Hematopoietic multipotent progenitor cell treated with erythropoietin and hydrocortisone succinate and interleukin-3 and kit ligand, for 15 days (in vitro differentiated cells): ENCODE measurements at places on chromosomes 2 and 18.
A peak's percentile ranks its signal among the peaks of the same experiment; 100 is the strongest.

DNA sequence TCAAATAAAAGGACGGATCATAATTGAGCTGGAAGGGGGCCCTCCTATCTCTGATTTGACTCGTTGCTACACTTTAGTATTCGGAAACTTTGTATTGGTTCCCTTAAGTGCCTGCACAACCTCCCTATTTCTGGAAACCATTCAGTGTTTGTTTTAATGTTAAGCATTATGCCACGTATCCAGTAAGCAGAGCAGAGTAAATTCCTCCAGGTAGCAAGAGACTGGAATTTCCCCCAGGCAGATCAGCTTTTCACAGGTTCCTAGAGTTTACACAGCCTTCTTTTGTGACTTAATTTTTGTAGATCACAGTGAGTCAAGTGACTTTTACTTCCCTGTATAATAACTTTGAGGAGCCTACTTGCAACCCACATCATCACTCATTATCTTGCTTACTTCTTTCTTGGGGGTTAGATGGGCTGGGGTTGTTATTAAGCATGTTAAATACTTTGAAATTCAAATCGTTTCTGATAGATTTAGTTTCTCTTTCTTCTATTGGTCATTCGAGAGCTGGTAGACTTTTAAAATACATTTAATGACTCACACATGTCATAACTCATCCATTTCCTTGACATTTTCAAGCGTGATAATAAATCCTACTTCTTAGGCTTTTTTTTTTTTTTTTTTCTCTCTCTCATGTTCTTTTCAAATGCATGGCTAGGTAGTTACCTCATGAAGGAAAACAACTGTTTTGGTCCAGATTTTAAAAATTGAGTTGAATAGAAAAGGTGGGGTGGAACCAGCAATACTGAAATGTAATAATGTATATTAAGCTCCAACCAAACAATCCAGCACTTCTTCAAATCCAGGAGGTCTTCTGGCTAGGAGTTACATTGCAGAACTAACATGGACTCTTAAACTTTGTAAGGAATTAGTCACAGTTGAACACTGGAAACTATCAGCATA is 219.3 kb downstream of the NEDD4L start:
- DNase-seq: no peak

DNA sequence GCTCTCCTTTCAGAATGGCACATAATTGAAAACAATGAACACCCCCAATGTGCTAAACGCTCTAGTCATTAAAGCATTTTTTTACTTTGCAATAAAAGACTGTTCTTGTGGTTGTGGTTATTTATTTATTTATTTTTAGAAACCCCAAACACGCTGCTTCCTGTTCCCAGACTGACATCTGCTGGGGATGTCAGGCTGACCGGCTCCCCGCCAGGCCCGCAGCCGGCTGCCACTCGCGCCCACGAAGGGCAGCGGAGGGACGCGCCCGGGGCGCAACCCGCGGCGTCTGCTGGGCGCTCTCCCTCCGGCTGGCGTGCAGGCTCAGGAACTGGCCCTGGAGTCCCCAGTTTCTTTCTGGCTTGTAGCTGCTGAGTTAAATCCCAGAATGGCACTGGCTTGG is 83.1 kb upstream of the SP3 start:
- DNase-seq: no peak

DNA sequence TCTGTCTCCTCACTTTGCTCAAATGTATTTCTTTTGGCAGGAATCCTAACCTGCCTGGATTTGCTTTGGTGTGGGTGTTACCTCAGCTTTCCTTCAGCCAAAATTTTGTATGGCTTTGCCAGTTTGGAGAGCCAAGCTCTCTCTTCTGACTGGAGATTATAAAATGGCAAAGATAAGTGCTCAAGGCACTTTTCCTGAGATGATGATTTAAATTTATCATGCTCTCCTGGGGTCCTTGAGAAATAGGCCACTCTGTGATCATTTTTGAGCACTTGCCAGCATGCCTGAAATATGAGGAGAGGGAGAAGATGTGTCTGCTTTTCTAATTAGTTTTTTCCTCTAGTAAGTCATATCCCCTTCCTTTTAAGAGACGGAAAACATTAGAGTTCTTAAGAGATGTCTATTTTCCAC is 683.0 kb downstream of the SLC4A3 start:
- DNase-seq: no peak

DNA sequence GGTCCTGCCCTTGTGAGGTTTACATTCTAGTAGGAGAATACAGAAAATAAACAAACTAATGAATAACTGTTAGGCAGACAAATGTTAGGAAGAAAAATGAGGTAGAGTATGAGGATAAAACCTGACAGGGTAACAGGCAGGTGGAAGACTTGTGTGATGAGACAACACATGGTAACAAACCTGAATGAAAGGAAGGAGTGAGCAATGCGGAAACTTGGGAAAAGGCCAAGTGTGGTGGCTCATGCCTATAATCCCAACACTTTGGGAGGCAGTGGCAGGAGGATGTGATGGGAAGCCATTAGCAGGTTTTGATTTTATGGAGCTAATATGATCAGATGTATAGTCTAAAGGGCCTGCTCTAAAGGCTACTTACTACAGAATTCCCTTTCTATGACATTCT is 74.2 kb downstream of the INO80D start:
- no peak for DNase-seq

- DNase-seq: no peak
Measured at GRCh38 chr2:226497146-226497909, 302.3 kb downstream of the IRS1 start.

GRCh38 chr2:121375621-121376159 is 90.7 kb upstream of the TFCP2L1 start:
- no peak for DNase-seq

DNA sequence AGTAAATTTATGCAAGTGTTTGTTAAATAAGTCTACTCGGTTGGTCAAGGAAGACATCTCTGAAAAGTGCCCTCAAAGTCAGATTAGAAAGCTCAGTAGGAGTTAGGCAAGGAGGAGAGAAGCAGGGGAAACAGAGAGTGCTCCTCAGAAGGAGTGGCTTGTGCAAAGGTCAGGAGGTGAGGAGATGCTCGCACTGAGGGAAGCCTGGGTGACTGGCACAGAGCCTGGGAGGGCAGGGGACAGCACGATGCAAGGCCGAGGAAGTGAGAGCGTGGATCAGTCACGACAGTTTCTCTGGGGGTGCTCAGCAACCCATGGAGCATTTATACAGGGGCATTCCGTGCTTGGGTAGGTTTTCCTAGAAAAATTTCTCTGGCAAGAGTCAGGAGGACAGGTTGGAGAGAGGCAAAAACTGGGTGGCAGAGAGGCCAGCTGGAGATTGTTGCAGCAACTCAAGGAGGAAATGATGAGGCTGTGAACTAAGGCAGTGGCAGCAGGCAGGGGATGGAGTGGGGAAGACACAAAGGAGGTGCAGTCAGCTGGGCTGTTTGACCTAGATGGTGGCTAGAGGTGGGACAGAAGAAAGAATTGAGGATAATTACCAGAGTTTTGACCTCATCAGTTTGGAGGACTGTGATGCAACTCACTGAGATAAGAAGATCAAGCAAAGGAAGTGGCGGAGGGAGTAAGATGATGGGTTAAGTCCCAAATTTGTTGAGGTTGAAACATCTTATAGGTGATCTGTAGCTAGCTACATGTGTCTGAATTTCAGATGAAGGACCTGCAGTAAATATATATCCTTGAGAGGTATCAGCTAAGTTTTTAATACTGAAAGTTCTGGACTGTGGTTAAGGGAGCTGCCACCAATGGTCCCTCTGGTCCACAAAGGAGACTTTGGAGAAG is 52.4 kb downstream of the BCL2 start:
- DNase-seq: no peak

DNA sequence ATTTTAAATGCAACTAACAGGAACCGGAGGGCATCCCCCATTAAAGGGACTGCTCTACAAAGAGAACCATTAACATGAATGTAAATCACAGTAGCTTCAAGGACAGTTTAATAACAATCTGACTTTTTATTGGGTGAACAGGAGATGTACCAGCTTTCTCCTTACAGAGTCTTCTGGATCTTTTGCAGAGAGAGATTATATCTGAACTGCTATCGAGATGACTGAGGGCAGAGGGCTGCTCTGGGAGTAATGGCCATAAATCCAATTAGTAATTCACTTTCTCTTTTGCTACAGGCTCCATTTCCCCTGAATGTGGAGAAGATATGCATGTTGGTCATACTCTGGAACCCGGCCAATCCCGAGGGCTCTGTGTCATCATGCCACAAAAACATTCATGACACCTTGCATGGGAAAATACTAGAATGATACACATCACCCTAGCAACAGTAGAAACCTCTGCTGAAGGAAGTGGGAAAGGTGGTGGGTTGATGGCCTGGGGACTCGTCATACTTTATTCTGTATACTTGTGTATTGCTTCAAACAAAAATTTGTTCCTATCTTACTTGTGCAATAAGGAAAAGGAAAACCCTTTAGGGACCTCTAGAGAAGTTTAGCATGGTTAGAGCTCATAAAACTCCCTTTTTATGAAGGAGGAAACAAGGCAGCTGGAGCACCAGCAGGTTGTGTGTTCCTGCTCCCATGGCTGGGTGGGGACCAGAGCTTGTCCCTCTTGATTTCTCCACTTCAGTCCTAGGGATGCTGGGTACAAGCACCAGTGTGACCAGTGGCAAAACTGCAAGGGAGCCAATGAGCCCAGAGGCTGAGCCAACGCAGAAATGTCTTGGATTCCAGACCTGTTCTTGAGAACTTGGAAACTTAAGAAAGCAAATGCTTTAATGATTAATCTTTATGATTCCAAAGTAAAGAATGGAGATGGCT is 26.0 kb downstream of the CTAGE1 start:
- no peak for DNase-seq

DNA sequence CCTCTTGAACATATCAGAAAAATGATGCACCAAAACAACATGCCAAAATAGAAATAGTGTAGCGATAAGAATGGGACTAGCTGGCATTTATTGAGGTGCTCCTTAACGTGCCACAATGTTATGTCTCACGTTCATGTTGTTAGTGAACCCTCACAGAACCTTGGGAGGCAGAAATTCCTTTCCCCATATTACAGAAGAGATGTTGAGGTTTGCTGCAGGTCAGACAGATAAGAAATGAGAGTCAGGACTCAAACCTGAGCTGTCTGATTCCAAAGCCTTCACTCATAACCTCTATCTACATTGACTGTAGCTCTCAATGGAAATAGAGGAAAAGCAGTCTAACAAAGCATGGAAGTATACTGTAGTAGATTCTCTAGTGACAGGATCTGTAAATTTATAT is 163.3 kb upstream of the STK17B start:
- DNase-seq: no peak

- DNase-seq: no peak
Measured at GRCh38 chr18:8140841-8141501, 468.3 kb upstream of the RAB12 start.

- DNase-seq: no peak
Measured at GRCh38 chr2:240946046-240946445, 39.9 kb downstream of the CROCC2 start.

- DNase-seq: no peak
Measured at GRCh38 chr2:237503201-237503600, 16.1 kb downstream of the MLPH start.

DNA sequence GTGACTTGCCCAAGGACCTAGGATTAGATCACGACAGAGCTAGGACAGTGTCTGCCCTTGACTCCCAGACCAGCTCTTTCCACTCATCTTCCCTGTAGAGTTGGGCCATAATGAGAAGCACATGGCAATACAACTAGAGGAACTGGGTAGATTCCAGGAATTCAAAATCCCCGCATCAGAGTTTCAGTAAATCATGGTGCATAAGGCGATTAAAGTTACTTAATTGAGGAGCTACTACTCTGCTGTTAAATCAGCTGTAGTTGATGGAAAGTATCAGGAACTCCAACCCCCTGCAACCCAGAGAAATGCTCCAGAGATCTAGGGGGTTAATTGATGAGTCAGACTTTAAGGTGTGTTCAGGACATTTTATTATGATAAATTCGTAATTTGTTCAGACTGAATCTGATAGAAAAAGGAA is 5.7 kb downstream of the ANTXR1 start:
- DNase-seq: no peak

- no peak for DNase-seq
Measured at GRCh38 chr2:207167099-207167923, 1.6 kb upstream of the KLF7 start.

- DNase-seq: no peak
Measured at GRCh38 chr2:23484275-23484674, 99.3 kb downstream of the KLHL29 start.

DNA sequence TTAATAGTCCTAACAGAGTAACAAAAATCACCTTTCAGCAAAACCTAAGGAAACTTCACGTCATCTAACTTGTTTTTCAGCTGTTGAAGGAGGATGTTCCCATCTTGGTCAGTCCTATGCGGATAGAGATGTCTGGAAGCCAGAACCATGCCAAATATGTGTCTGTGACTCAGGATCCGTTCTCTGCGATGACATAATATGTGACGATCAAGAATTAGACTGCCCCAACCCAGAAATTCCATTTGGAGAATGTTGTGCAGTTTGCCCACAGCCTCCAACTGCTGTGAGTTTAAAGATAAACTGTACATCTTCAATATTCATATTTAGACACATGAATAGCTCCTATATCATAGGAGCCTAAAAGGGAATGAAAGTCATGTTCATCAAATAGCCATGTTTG is 10.5 kb downstream of the COL3A1 start:
- DNase-seq: no peak

DNA sequence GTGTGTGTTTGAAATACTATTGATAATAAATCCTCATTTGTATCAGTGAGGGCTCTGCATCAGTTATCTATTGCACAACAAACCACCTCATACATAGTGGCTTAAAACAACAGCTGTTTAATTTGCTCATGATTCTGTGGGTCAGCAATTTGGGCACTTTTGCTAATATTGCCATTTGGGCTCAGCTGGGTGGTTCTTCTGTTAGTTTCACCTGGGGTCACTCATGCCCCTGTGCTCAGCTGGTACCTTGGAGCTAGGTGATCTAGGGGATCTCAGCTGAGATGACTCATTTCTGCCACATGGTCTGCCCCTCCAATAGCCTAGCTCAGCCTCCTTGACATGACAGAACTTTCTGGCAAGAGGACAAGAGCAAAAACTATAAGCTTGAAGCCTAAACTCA is 126.3 kb downstream of the LYPD6B start:
- DNase-seq: no peak

- no peak for DNase-seq
Measured at GRCh38 chr2:13000664-13001363, 284.1 kb downstream of the TRIB2 start.

DNA sequence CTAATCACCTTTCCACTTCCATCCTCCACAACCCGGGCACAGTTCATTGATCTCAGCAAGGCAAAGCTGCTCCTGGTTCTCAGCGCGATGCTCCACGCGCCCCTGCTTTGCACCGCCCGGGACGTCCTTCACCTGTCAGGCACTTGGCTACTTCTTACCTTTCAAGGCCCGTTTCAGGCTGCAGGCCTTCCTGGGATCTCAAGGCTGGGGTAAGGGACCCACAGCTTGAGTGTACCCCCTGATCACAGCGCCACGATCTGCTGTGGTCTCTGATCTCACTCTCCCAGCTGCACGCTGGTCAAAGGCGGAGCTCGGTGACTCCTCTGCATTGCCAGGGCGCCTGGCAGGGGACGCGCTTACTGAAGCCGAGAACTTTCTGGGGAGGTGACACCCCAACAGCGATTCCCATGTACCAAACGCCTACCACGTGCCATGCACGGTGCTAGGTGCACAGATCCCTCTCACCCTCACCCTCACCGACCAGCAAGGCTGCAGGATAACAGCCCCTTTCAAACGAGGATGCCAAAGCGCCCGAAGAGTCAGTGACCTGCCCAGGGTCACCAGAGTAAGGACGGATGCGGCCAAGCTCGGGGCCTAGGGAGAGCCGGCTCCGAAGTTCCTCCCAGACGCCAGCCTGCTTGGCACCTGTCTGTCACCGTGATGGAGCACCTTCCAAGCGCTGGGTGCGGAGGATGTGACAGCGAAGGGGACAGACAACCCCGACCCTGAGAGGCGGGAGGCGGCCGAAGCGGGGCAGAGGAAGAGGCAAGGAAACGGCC is 818 bp downstream of the ITGB1BP1 start:
- DNase-seq: peak; percentile 34

GRCh38 chr18:31192086-31192776 is 29.6 kb upstream of the DSC1 start:
- DNase-seq: no peak
